ENCODE measurements at places on chromosomes 3 and 15.

- no peak for DNase-seq
These were observed 79.8 kb downstream of the RBPMS2 start for GRCh38 chr15:64695561-64695992.

DNA sequence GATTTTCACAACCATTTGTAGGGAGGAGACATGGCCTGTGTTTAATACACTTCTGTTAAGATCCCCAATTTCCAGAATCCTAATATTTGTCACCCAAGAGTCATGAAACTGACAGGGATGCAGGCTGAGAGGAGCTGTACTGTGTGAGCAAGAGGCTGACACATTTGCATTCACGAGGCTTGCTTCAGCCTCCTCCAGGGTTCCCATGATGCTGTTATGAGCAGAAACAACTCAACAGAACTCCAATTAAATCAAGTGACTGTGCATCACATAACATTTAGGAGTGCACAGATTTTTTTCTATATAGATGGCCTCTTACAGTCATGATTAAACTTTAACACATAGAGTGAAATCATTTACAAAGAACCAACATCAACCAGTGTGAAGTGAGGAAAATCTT is 292.3 kb upstream of the STT3B start:
- no peak for DNase-seq

DNA sequence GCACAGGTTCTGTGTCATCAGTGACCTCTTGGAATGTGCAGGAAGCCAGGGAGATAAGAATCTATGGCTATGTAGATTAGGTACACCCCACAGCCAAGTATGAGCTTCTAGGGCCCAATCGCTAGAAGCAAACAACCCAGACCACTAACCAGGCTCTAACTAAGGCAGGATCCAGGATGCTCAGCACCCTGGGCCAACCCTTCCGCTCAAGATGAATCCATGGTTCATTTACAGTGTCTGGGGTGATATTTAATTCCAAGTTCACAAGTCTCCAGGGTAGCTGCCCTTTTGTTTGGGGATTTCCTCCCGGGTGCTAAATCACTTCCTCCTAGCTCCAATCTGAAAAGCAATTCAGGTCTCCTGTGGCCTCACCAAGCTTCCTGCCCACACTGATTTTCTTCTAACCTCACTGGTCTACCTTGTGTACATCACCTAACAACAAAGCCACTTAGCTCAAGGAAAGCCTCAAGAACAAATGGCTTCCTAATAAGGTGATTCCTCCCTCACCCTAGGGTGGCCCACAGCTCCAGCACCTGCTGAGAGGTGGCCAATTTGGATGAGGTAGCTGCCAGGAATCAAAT is 2.4 kb downstream of the EHD4 start:
- no peak for DNase-seq

- no peak for DNase-seq
These were observed 1032.4 kb downstream of the MCTP2 start for GRCh38 chr15:95263751-95264150.

DNA sequence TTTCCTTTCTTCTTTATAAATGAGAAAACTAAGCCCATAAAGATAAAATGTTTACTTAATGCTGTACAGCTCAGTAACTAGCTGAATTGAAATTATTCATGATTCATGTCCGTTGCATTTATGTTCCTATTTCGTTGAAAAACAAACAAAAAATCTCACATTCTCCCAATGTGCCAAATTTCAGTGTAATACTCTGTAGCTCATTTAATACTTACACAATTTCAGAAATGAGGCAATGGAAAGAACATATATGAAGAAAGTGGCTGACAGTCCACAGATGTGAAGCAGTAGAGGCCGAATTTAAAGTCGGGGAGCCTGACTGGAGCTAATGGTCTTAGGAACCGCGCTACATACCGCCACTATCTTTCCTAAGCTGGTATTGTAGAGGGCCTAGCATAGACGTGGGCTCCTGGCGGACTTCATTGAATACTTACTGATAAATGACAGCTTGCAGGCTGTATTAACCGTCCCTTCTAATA is 651 bp downstream of the PLSCR2 start:
- DNase-seq: no peak

- DNase-seq: no peak
These were observed 139.1 kb downstream of the NSMCE3 start for GRCh38 chr15:29130476-29130875.

- DNase-seq: no peak
These were observed 254.3 kb downstream of the ZBBX start for GRCh38 chr3:167125612-167126407.

DNA sequence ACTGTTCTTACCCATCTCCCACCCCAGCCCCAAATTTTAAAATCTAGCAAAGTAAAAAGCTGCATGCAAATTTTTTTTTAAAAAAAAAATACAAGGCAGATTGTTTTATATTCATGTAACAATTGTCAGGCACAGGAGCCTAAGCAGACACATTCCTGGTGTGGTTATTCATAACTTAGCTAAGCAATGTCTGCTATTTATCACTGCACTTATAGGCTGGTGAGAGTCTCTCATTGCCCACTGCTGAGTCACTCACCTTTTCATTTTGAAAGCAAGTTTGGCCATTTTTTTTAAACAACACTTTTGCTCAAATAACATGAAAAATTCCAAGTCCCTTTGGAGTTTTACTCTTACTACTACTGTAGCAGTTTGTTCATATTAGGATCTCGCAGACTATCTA is 413.9 kb downstream of the RBMS3 start:
- peak; percentile 98 for DNase-seq

DNA sequence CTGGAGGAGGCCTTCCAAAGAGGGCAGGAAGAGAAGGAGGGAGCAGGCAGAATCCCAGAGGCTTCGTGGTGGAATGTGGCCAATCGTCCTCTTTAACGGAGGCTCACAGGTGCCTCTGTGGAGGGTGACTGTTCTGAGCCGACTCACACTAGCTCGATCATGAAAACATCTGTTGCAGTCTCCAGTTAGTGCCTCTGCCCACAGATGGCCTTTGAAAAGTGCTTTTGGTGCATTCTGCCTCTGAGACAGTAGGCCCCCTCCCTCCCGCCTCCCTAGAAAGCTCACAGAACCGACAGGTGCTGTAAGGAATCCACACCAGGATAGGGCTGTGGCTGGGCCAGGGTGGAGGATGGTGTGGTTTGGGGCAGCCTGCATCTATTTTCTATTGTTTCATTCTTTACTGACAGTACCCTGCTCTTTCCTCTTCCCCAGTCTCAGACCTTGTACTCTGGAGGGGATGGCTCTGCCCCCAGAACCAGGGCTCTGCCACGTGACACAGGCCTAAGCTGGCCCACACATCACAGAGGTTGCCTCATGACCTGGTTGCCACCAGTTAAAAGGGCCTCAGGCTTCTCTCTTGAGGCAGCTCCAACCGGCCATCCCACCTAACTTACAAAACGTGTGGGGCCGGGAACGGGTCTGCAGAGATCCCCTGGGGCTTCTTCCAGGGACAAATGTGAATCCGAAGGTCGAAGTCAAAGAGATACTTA is 27.2 kb upstream of the PIGZ start:
- DNase-seq: no peak
